AG09309 (cell line): ENCODE measurements at places on chromosomes 2 and 18.

GRCh38 chr2:171747371-171747770 lies 60.1 kb downstream of the DYNC1I2 start:
- DNase-seq = no peak

DNA sequence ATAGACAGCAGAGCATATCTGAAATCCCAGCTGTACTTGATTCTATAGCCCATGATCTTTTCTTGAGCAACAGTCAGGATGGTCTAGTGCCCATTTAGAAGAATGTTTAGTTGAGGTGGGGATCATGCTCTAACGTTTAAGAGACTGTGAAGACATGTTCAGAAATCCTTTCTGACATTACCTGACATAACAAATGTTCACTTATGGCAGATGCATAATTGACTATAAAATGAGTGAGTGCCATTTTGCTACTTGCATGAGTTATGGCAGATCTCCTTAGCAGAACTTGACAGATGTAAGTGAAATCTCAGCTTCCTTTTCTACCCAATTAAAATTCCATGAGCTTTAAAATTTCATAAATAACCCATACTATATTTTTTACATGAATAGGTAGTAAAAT lies 209.5 kb upstream of the MMADHC start:
- DNase-seq = no peak

GRCh38 chr18:10476338-10476791 lies 21.9 kb downstream of the APCDD1 start:
- peak; percentile 74 for DNase-seq

- no peak for DNase-seq
Measured at GRCh38 chr2:193276069-193276468, 1081.3 kb upstream of the TMEFF2 start.

DNA sequence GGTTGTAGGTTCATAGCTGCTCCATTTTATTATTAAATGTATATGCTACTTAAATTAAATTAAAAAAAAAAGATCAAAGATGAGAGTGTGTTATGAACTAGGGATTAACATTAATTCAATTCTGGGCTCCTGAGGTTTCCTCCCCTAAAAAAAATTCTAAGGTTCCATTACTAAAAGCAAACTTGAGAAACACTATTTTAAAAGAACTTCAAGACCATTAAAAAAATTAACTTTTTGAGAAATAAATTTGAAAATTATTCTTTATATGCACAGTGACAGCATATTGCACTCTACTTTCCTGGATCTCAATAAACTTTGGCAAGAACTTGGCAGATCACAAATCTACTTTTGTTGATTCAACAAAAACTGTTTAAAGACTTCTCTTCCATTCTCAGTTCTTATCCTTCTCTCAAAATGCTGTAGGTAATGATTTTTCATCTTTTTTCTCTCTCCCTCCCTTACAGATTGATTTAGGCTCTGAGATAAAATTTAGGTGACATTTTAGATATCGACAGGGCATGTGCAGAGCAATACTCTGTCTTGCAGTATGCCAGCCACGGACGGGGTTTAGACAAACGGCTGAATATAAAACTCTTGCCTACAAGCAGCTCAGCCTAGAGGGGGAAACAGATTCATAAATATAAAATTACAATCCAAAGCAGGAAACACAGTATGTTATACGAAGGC lies 592 bp upstream of the MARS2 start:
- DNase-seq = no peak

DNA sequence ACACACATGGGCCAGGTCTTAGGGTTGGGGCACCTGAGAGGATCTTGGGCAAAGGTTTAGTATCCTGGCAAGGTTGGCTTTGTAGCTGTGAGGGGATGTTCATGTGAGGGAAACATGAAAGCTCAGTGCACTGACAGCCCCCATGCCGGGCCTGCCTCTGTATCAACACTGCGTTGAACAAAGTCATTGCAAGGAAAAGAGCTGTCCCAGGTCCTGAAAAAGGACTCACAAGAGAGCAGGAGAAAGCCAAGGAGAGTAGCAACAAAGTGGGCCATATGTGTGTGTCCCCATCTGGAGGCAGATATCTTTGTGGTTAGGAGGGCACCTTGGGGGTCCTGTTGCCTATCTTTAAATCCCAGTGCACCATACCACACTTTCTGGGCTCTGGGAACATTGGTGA lies 237.8 kb upstream of the THSD7B start:
- DNase-seq = no peak

DNA sequence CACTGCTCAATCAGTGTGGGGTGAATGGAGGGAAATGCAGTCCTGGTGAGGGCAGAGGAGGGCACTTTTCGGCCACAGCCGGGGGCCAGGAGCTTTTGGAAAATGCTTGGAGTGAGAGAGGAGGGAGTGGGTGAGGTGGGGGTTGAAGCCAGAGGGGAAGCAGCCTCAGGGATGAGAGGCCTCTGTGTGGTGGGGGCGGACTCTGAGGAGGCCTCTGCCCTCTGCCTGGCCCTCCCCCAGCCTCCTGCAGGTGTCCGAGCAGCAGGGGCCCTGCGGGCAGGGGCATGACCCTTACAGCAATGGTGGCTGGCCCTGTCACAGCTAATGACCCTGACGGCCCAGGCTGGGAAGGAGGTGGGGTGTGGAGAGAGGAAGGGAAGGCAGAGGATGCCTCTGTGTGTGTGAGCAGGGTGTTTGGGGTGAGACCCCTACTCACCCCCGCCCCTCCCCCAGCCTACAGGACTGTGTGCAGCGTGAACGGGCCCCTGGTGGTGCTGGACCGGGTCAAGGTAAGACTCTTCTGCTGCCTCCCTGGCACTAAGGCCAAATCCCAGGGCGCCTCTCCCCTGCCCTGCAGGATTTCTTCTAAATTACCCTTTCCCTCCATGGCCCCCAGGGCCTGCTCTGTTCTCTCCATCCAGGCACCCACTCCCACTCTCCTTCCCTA lies 7.6 kb downstream of the ATP6V1B1 start:
- no peak for DNase-seq

GRCh38 chr2:190881084-190881597 lies 520 bp downstream of the GLS start:
- no peak for DNase-seq

DNA sequence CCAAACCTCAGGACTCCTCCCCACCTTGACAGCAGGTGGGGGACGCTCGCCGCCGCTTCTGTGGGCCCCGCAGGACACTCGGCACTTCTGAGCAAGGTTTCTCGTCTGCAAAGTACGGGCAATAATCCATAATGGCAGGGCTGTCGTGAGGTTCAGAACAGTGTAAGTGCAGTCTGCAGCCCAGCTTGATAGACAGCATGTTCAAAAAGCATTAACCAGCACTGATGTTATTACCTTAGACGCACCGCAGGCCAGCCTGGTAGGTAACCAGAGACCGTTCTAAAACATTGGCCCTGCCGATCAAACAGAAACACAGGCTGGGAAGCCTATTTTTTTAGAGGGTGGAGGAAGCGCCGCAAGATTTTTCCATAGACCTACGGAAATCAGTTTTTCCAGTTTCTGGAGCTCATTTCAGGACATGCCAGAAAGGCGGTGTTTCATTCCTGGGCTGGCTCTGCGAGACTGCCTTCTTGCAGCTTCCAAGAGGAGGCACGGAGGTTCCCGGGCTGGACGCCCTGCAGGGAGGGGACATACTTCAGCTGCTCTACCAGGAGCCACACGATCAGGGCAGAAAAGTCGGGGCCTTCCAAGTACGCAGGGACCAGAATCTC lies 148.7 kb downstream of the TPO start:
- no peak for DNase-seq

DNA sequence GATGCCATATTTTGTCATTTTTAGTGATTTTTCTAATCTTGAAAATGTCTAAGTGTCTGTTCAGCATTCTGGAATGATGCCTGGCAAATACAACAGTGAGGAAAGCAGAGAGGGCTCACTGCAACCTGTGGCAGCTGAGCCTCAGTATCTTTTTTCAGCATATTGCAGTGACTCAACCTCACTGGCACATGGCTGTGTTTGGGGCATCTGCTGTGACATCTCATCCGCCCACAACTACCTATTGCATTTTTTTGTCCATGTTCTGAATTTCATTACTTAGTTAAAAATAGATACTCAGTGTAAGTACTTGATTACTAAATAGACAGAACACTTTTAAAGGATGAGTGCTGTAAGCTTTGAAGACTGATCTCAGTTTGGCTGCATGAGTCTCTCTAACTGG lies 10.7 kb downstream of the BABAM2 start:
- no peak for DNase-seq

- DNase-seq = no peak
Measured at GRCh38 chr18:76497021-76497420, 2.0 kb upstream of the ZNF516 start.
